ENCODE measurements at places on chromosomes 1 and 21.

- no peak for DNase-seq
These were observed 69.2 kb downstream of the FASLG start for GRCh38 chr1:172727956-172728603.

DNA sequence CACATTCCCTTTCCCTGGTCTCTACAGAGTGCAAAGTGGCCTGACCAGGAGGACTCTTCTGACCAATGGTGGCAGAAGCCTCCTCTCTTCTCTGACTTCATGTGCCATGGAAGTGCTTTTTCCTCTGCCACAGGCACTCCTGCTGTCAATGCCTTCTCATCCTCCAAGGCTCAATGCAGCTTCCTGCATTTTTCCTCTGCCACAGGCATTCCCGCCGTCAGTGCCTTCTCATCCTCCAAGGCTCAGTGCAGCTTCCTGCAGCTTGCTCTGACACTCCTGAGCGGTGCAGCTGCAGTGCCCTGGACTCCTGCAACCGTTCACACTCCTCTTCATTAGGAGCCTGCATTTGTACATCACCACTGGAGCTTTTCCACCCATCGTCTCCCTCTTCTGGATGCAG, 4.7 kb upstream of the ADARB1 start:
- no peak for DNase-seq

DNA sequence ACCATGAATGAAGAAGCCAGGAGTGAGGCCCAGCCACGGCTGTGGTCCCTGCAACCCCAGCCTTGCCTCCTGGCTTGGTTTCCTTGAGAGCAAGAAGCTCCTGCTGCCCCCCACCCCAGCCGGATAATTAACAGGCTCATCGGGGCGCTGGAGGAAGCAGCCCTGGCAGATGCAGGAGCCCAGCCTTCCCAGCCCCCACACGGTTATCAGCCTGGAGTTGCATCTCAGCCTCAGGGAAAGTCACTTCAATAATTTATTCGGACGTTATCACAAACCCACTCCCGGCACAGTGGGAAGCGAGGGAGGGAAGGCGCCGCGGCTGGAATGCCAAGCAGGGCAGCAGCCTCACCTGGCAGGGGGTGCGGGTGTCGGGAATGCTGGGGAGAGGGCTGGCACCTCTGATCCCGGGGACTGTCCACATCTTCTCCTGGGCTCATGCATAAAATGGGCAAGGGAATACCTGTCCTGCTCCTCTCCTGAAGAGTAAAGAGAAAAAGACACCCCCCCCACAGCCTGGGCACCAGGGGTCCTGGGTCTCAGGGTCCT, 43.3 kb upstream of the LRP8 start:
- no peak for DNase-seq

- DNase-seq = no peak
These were observed 60.2 kb downstream of the TBCE start for GRCh38 chr1:235427447-235427846.

DNA sequence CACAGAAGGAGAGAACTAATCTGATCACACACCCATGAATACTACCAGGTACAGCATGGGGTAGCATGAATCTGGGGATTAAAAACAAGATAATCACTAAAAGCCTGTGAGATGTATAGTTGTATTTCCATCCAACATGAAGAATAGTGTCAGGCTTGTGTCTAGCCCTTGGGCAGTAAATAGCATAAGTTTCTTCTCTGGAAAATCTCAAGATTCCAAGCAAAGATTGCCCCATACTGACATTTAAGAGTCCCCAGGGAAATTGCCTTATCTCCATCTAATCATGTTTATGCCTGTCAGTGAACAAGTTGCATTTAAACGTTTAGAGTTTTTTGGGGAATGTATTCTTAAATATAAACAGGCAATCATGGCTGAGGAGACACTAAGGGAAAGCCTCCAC, 109.2 kb upstream of the SERTAD4 start:
- no peak for DNase-seq

- DNase-seq = peak; percentile 57
These were observed 36.7 kb downstream of the CAPN2 start for GRCh38 chr1:223748773-223749733.

- DNase-seq = no peak
These were observed 958 bp downstream of the LYPLAL1 start for GRCh38 chr1:219174460-219175211.

- no peak for DNase-seq
These were observed 487.6 kb downstream of the DPYD start for GRCh38 chr1:97433094-97433823.

DNA sequence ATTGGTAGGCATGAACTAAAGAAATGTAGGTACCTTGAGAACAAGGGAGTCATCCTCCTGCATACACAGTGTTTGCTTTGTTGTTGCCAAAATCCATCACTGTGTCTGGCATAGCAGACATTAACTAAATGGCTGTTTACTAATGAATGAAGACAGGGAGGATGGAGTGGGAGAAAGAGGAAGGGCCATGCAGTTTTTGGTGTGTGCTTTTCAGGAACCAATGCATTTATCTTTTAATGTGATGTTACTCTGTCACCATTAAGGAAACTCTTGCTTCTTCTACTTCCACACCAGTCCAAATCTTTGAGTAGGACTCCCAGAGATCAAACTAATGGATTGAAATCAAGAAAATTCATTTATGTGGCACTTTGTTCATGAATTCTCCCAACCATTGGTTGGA, 55.6 kb upstream of the DUSP10 start:
- DNase-seq = no peak

DNA sequence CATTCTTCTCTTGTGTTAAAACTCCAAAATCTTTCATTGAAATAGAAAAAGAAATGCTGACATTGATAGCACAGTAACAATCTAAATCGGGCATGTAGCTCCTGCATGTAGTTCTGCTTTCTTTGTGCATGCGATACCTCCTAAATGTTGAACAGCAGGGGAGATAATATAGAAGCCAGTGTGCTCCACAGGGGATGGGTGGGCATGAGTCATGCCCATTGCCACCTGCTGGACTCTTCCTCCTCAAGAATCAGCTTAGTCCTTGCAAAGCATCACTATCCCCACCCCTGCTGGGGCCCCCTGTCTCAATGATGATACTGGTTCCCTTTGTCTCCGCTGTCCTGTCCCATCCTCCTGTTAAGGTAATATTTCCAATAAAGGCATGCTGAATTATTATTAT, 203.0 kb downstream of the RWDD3 start:
- no peak for DNase-seq

DNA sequence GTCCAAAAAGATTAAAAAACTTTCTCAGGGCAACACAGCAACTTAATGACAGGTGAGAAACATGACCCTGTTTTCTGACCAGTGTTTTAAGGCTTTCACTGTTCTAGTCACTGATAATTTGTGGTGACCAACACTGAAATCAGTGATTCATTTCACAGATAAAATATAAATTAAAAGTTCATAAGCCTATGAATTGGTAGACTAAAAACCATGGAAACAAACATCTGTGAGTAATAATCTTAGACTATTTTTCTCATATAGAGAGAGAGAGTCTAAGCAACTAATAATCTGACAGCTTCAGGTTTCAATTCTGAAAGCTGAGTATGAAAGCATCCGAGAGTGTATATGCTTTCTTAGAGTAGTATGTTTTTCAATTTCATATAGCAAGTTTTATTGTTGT, 536.9 kb downstream of the ADGRL2 start:
- no peak for DNase-seq

DNA sequence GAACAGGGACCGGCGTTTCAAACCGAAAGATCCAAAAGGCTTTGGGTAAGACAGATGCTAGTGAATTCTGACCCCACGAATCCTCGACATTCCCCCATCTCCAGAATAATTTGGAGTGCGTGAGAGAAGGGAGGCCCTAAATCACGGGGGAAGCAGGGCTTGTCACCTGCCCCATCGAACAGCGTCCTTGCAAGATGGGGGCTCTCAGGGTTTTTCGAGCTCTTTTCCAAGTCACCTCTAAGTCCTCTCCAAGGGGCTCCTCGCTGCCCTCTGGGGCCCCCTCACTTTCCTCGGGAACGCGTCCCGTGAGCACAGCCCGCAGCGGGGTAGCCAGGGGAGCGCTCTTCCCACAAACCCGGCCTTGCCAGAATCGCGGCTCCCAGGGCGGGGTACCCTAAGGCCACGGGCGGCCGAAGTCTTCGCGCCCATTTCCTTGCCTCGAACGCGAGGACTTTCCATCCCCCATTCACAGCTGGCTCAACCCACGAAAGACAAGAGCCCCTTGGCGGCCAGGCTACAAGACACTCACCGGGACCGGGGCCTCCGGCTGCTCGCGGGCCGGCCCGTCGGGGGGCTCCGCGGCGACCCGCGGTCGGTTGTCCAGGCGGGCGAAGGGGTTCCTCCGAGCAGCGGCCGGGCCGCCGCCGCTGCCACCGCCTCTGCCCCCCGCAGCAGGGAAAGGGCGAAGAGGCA, 546 bp downstream of the DONSON start:
- DNase-seq = no peak

All from stimulated activated CD4-positive, alpha-beta T cell treated with anti-CD3 and anti-CD28 coated beads, Interleukin-1b, Interleukin-23, amount 100 ng/mL, for 1 hour (primary cell).